ENCODE measurements at places on chromosomes 1 and 21.

DNA sequence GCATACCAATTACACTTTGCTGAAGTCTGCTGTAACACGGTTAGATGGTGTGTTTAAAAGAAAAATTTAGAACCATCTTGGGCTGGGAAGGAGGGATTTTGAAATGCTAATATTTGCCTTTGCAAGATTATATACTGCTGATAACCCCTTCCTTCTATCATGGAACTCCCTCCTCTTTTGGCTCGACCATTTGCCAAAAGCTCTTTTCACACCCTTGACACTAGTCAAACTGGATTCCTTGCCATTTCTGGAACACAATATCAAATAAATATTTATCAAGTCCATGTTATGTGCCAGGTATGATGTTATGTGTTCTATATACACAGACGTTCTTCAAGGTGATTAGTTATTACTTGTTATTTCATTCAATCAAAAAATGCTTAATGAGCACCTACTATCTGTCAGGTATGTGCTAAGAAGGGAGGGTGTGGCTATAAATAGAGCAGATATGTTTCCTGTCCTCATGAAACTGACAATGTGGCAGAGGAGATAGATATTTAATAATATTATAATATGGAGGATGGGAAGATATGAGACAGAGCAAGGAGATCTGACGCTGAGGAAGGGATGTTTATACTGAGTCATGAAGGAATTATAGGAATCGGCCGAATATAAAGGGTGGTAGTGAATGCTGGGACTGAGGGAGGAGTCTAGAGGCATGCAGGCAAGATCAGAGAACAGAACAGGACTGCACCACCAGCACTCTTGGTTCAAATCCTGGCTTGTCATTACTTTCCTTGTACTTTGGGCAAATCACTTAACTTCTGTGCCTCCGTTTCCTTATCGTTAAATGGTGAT is 16.1 kb upstream of the XPR1 start:
- DNase-seq = no peak

DNA sequence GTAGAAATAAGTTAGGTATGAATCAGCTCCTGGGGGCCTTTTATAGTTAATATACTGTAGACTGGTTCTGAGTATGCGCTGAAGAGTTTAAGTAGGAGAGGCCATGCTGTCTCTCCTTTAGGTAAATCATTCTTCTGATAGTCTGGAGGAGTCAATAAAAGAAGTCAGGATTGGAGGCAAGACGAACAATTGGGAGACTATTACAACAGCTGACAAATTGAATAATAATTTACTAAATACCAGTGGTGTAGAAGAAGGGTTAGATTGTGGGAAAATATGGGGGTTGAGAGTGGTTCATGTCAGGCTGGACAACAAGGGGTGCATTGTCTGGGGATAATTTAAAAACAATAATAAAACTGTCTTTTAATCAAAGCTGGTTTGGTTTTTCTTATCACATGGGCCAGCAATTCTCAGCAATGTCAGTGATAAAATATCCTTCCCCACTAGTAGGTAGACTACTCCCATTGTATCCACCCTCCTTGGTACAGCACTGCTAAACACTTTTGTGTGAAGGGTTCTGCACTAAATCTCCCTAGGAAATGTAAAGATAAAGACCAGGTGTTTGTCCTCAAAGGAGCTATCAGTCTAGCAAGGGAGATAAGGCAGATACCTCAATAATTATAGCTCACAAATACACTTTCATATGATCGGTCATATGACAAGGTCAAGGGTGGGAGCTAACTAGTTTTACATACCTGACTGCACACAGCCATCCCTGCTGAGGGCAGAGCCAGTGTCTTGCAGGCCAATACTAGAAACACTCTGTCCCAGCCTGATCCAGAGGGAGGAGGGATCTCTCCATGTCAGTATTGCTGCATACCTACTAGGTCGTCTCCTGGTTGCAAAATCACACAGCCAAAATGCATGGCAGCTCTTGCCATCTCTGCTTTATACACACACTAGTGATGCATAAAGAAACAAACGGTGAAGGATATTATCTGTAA is 299.7 kb downstream of the VAV3 start:
- DNase-seq = no peak

DNA sequence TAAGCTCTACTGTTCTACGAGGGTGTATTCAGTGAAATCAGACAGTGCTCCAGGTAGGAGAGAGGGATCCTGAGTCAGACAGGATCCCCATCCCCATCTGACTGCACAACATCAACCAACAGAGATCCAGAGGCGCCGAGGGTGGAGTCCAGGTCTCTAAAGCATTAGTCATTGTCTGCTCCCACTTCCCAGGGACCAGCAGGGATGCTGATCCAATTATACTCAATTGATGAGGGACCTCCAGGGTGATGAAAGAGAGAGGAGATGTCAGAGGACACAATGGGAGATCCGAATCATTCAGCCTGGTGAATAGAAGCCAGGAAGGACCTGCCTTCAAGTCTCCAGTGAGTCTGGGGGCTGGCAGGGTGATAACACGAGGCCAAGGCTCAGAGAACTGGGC is 39.5 kb upstream of the STMN1 start:
- no peak for DNase-seq

GRCh38 chr1:184931566-184931965 is 42.7 kb downstream of the NIBAN1 start:
- DNase-seq = no peak

- DNase-seq = no peak
Observed at GRCh38 chr21:19321688-19322087, 918.1 kb upstream of the TMPRSS15 start.

GRCh38 chr1:109626682-109627408 is 7.2 kb downstream of the AMPD2 start:
- DNase-seq = no peak
